Adrenal gland (tissue), 19 donors: ENCODE measurements at places on chromosomes 13 and 19. TPM values are rescaled to one million over a fixed set of nuclear protein-coding genes. Genes with fewer than 3 reads are reported as not detected.

DNA sequence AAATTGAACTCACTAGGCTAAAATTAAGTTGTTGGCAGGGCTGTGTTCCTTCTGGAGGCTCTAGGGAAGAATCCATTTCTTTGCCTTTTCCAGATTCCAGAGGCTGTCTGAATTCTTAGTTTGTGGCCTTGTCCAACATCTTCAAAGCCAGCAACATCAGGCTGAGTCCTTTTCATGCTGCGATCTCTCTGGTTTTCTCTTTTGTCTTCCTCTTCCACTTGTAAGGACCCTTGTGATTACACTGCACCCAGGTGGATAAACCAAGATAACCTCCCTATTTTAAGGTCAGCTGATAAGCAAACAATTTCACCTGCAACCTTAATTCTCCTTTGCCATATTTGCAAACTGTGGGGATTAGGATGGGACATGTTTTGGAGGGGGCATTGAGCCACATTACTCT is 11.5 kb downstream of the UTP14C start:
- H3K4me3 ChIP-seq: no peak overlapping the region
- no peaks in the 10 kb centered on the region for H3K36me3 ChIP-seq
- H3K27ac ChIP-seq: no peak overlapping the region
- H3K4me1 ChIP-seq: no peaks in the 10 kb centered on the region
- DNase-seq: no peak

DNA sequence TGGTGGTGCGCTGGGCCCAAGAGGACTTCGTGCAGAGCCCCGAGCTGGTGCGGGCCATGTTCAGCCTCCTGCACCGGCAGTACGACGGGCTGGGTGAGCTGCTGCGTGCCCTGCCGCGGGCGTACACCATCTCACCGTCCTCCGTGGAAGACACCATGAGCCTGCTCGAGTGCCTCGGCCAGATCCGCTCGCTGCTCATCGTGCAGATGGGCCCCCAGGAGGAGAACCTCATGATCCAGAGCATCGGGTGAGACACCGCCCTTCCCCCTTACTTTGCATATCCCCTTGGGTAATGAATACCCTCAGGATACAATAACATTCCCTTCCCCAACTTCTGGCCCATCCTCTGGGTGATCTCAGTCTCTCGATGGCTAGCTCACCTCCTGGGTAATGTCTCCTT is 60.9 kb downstream of the RYR1 start:
- H3K27ac ChIP-seq: no peak overlapping the region
- H3K27me3 ChIP-seq: no peaks in the 10 kb centered on the region
- no peak for DNase-seq
- no peak overlapping the region for H3K4me3 ChIP-seq
- H3K36me3 ChIP-seq: no peaks in the 10 kb centered on the region

GRCh38 chr13:106532111-106532929 is 3.1 kb downstream of the EFNB2 start:
- no peak for DNase-seq
- no peak overlapping the region for H3K4me3 ChIP-seq
- H3K27ac ChIP-seq: no peak overlapping the region
- peaks cover 9% of the 10 kb centered on the region for H3K27me3 ChIP-seq
- no peaks in the 10 kb centered on the region for H3K36me3 ChIP-seq
- H3K4me1 ChIP-seq: peaks cover 14% of the 10 kb centered on the region

GRCh38 chr19:12984683-12985048 is 10.6 kb upstream of the NFIX start:
- DNase-seq: no peak
- H3K27ac ChIP-seq: no peak overlapping the region
- no peaks in the 10 kb centered on the region for H3K36me3 ChIP-seq
- no peaks in the 10 kb centered on the region for H3K27me3 ChIP-seq

DNA sequence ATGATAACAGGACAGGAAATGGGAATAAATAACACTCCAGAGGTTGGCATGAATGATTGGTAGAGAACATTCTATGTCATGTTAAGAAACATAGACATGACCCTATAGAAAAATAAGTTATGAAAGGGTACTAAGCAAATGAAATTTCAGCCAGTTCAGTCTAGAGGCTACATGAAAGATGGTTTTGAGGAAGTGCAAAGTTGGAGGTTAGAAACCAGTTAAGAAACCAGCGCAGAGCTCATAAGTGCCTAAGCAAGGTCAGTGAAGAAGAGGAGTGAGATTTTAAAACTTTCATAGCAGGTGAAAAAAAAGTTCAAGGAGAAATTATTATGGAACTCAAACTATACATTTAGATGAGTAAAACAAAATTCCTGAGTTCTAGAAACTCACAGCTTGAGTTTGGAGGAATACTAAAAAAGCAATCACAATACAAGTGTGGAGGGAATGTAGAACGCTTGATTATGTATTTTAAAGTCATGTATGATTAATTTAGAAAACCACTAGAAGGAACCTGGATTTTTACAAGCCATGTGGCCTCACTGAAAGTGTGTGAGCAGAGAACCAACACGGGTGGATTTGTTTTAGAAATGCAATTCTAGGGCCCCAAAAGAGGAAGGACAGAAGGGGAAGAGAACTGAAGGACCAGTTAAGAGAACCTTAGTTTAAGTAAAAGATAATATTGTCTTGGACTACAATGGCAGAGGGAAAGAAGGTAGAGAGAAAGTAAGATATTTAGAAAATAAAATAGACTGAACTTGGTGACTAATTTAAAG is 162.4 kb downstream of the PCDH20 start:
- H3K27ac ChIP-seq: no peak overlapping the region
- no peak overlapping the region for H3K4me3 ChIP-seq
- H3K4me1 ChIP-seq: no peaks in the 10 kb centered on the region

- H3K4me1 ChIP-seq: no peaks in the 10 kb centered on the region
- no peaks in the 10 kb centered on the region for H3K27me3 ChIP-seq
- DNase-seq: no peak
- no peaks in the 10 kb centered on the region for H3K36me3 ChIP-seq
- H3K4me3 ChIP-seq: no peak overlapping the region
These were observed 19.9 kb upstream of the RFC3 start for GRCh38 chr13:33798023-33798422.

GRCh38 chr13:101576455-101576854 is 124.0 kb downstream of the ITGBL1 start:
- no peaks in the 10 kb centered on the region for H3K36me3 ChIP-seq
- H3K4me1 ChIP-seq: no peaks in the 10 kb centered on the region
- no peak overlapping the region for H3K27ac ChIP-seq
- DNase-seq: no peak
- no peak overlapping the region for H3K4me3 ChIP-seq
- no peaks in the 10 kb centered on the region for H3K27me3 ChIP-seq

DNA sequence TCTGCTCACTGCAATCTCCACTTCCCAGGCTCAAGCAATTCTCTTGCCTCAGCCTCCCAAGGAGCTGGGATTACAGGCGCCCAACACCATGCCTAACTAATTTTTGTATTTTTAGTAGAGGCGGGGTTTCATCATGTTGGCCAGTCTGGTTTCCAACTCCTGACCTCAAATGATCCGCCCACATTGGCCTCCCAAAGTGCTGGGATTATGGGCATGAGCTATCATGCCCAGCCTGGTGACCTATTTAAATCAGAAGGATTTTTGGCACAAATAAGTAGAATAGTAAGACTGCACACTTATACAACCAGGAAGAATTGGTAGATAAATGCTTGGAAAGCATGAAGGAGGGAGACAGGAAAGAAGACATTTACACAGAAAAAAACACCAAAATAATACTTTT is 53.4 kb upstream of the AKAP11 start:
- no peaks in the 10 kb centered on the region for H3K4me1 ChIP-seq
- no peak overlapping the region for H3K4me3 ChIP-seq
- H3K36me3 ChIP-seq: no peaks in the 10 kb centered on the region
- H3K27me3 ChIP-seq: no peaks in the 10 kb centered on the region
- peak; percentile 28 for DNase-seq

DNA sequence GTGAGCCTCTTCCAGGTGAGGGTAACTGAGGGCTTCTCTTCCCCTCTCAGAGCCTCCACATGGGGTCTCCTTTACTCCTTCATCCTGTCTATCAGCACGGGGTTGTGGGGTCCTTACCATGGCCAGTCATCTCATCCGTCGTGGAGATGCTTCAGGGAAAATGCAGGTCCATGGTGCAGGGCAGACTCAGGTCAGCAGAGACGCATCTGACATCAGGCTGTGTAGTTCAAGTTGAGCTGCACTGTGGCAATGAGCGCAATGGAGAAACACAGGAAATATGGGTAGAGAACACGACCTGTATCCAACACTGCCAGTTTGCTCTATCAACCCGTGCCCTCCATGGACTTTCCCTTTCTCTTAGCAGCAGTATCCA is 13.9 kb downstream of the LILRA5 start:
- H3K4me3 ChIP-seq: no peak overlapping the region
- no peak overlapping the region for H3K27ac ChIP-seq
- no peaks in the 10 kb centered on the region for H3K27me3 ChIP-seq
- H3K4me1 ChIP-seq: no peaks in the 10 kb centered on the region
- H3K36me3 ChIP-seq: no peaks in the 10 kb centered on the region

GRCh38 chr13:48112896-48113755 is 18.2 kb upstream of the MED4 start:
- no peak overlapping the region for H3K27ac ChIP-seq
- H3K27me3 ChIP-seq: no peaks in the 10 kb centered on the region
- H3K4me1 ChIP-seq: no peaks in the 10 kb centered on the region
- DNase-seq: no peak

ZNF549 gene
- 4.8 TPM for total RNA-seq

- H3K4me1 ChIP-seq: no peaks in the 10 kb centered on the region
- no peak overlapping the region for H3K27ac ChIP-seq
- H3K27me3 ChIP-seq: no peaks in the 10 kb centered on the region
These were observed 918.6 kb downstream of the UQCRFS1 start for GRCh38 chr19:28294395-28294794.

DNA sequence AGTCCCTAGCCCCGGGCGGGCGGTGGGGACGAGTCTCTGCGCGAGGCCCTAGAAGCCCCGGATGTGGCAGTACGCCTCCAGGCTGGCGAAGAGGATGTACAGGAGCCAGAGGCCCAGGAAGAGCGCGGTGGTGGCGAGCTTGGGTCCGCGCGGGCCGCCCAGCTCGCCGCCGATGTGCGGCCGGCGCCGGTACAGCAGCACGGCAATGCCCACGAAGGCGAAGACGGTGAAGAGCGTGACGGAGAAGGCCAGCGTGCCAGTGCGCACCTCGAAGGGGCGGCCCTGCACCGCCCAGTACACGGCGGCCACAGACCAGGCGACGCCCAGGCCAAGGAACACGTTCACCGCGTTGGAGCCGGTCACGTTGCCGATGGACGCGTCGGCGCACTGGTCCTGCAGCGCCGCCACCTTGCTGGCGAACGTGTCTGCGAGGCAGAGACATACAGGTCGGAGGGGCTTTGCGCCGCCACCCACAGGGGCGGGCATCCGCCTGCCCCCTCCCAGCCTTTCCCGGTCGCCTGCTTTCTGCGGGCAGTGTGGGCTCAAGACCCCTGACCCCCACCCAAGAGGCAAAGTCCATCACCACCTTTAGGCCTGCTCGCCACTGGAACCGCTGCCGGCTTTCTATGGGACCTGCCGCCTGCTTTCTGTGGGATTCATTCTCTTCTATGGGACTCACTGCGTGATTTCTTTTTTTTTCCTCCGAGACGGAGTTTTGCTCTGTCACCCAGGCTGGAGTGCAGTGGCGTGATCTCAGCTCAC is 10.9 kb upstream of the MEIS3 start:
- no peak overlapping the region for H3K27ac ChIP-seq
- H3K4me1 ChIP-seq: peaks cover 7% of the 10 kb centered on the region
- no peaks in the 10 kb centered on the region for H3K36me3 ChIP-seq
- H3K27me3 ChIP-seq: peaks cover 49% of the 10 kb centered on the region

- H3K4me1 ChIP-seq: no peaks in the 10 kb centered on the region
- no peak overlapping the region for H3K4me3 ChIP-seq
- DNase-seq: no peak
- no peaks in the 10 kb centered on the region for H3K27me3 ChIP-seq
- no peak overlapping the region for H3K27ac ChIP-seq
These were observed 98.0 kb upstream of the WASF3 start for GRCh38 chr13:26459276-26460131.
